ENCODE measurements at places on chromosomes 16 and 17.
A peak's percentile ranks its signal among the peaks of the same experiment; 100 is the strongest.

DNA sequence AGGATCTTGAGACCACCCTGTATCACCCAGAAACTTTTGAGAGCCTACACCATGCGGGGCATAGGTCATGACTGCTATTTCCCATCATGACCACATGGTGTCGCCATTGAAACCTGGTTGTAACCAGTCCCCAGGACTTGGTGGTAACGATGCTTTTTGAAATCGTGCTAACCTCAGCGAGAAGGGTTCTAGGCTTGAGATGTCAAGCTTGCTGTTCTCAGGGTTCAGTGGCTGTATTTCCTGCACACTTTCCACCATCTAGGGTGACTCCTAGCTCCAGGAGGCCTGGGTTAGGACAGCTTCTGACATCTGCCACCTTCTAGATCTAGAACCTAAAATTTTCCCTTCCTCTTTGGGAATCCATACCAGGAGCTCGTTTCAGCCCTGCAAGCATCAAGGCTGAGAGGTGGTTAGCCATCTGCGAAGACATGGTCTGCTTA is 13.0 kb upstream of the SPNS3 start:
- DNase-seq: peak; percentile 47

GRCh38 chr16:12162151-12162985 is 185.8 kb downstream of the SNX29 start:
- no peak for DNase-seq

- DNase-seq: no peak
Measured at GRCh38 chr17:48472411-48473281, 42.6 kb upstream of the SKAP1 start.

DNA sequence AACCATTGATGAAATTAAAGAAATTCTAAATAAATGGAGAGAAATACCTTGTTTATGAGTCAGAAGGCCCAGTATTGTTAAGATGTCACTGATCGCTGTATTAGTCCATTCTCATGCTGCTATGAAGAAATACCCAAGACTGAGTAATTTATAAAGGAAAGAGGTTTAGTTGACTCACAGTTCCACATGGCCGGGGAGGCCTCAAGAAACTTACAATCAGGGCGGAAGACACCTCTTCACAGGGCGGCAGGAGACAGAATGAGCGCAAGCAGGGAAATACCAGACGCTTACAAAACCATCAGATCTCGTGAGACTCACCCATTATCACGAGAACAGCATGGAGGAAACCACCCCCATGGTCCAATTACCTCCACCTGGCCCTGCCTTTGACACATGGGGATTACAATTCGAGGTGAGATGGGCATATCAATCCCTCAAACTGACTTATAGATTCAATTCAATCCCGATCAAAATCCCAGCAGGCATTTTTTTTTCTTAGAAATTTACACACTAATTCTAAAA is 157.2 kb downstream of the ENGASE start:
- DNase-seq: no peak

- DNase-seq: no peak
Measured at GRCh38 chr17:50687200-50688066, 20.3 kb downstream of the ANKRD40 start.

DNA sequence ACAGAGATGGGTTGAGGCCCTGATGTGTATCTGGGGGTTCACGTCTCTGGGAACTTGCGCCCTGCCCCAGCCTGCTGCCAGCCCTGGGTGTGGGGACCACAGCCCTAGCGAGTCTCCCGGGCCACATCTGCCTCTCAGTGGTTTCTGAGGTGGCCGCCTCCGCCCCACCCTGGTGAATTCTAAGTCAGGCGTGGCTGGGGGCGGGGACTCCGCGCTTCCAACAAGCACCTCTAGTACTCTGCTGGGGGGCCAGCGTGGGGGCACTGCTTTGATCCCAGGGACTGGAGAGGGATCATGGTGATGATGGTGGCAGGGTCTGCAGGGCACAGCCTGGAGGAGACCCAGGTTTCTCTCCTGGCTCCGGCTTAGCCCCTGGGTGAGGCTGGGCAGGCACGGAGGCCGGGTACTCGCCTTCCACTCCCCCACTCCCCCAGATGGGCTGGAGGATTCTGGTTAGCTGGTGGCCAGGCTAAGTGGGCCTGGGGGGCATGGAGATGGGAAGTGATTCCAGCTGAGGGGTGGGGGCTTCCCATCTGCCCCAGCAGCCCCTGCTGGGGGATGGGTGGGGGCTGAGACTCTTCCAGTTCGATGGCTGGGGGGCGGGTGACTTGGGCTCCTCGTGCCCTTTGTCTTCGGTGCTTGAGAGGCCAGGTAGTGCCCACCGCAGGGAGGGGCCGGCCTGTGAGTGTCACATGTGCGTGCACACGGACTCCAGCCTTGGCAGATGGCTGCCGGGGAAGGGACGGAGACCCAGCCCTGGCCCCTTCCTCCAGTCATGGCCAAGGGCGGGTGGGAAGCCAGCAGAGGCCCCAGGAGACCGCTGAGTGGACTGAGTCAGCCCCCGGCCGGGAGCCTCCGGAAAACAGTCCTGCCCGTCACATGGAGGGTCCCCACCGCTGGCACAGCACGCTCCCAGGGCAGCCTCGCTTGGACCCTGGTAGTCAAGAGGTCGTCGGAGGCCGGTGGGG is 3.9 kb downstream of the GLIS2 start:
- DNase-seq: peak; percentile 46

- no peak for DNase-seq
Measured at GRCh38 chr17:35875072-35875799, 4.9 kb downstream of the CCL5 start.

DNA sequence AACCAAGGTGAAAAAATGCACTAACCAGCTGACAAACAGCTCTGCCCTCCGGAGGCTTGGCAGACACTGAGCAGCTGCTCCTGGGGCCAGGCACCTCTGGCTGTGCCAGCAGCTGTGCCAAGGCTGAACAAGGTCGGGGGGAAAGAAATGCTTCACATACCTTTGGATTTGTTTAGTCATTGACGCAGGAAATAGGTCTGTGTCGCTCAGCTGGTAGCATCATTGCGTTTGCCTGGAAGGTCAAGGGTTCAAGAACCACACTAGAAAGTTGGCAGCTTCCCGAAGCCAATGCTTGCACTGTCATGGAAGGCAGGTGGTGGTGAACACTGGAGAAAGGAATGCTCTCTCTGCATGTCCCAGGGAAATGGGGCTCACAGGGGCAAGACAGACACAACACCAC is 63.5 kb downstream of the PCTP start:
- no peak for DNase-seq

DNA sequence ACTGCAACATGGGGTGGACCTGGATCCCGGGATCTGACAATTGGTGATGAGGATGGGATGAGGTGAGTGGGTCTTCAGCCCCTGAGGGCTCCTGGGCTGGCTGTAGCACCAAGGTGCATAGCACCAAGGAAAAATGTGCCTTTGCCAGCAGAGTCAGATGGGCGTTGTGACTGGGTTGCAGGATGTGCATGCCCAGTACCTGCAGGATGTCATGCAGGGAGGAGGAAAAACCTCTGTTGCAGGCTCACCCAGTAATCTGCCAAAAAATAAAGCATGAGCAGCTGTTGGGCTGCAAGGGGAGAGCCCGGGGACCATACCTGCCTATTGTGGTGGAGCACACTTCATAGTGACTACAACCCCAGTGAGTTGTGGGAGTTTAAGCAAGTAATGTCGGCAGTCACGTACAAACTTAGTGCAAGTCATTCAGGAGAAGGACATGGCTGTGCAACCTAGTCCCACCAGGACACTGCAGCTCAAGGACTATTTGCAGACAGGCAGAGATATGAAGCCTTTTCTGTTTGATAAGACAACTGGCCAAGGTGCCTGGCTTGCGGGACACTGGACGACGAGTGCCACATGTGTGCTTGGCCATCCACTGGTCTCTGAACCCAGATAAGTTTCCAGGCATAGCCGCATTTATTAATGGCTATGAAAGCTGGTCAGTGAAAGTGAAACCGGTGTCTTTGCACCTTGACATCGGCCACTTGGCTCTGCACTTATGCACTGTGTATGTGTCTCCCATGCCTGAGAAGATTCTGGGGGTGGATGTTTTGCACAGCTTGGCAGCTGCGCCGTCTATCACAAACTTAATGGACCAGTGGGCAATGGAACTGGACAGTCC is 499.8 kb downstream of the KCNJ2 start:
- DNase-seq: no peak

- DNase-seq: no peak
Measured at GRCh38 chr17:75115555-75115954, 5.8 kb downstream of the ARMC7 start.

DNA sequence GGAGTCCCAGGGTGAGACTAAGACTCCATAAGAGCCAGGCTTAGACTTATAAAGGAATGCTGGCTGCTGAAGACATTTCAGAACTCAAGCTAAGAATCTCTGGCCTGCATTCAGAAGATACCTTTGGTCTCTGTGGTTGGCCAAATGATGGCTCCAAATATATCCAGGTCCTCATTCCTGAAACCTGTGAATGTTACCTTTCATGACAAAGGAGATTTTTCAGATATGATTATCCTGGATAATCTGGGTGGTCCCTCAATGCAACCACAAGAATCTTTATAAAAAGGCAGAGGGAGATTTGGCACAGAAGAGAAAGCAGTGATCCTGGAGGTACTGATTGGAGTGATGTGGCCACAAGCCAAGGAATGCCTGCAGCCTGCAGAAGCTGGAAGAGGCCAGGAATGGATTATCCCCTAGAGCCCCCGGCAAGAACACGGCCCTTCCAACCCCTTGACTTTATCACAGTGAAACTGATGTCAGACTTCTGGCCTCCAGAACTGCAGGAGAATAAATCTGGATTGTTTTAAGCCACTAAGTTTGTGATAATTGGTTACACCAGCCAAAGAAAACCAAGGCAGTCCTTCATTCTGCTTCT is 253.3 kb downstream of the SLC39A11 start:
- DNase-seq: no peak

DNA sequence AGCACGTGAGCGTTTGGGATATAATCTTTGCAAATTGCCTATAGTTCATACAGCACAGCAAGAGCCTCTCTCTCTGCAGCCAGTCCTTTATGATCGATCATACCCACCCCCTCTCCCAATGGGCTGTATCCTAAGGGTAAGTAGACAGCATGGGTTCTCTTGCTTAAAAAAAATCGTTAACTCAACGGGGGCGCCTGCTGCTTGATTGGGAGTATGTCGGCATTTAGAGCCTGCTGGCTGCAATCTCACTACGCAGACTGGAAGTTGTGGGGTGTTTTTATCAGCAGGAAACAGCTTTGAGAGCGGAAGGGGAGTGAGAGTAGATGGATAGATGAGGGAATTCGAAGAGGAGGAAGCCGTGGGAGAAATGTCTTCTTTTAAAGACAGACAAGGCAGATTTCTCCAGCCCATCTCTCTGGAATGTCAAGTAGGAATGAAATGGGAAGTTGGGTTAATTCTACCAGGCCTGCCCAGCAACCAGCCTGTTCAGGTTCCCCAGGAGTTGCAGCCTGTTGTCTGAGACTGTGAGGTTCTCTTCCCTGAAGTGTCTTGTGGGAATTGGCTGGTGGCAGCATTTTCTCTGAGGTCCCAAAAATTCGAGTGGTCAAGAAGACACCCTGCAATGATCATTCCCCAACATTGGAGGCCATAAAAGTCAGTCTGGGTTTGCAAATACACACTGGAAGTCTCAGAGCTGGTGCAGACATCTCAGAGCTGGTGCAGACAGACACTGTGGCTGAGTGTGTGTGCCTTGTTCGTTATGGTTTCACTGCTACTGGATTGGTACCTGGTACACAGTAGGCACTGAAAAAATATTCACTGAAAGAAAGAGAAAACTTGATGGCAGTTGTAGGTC is 65.6 kb downstream of the PRKCB start:
- no peak for DNase-seq

- no peak for DNase-seq
Measured at GRCh38 chr17:1469231-1469852, 13.3 kb upstream of the CRK start.

- no peak for DNase-seq
Measured at GRCh38 chr16:4826980-4827379, 20.1 kb downstream of the GLYR1 start.

DNA sequence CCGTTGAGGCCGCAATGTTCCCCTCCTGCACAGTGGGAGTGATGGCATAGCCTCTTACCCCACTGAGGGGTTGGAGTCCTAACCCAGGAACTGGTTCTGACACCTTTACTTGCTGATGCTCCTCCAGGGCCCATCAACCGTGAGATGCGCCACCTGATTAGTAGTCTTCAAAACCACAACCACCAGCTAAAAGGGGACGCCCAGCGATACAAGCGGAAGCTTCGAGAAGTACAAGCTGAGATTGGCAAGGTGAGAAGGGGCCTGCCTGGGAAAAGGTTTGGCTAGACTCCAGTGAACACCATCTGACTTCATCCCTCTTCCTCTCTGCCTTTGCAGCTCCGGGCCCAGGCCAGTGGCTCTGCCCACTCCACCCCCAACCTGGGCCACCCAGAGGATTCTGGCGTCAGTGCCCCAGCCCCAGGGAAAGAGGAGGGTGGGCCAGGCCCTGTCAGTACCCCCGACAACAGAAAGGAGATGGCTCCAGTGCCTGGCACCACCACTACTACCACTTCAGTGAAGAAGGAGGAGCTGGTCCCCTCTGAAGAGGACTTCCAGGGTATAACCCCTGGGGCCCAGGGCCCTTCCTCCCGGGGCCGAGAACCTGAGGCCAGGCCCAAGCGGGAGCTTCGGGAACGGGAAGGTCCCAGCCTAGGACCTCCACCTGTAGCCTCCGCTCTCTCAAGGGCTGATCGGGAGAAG is 5.8 kb downstream of the RNF40 start:
- DNase-seq: no peak

- no peak for DNase-seq
Measured at GRCh38 chr16:6708576-6709215, 623.9 kb upstream of the RBFOX1 start.

- DNase-seq: no peak
Measured at GRCh38 chr17:6576038-6576785, 19.9 kb upstream of the PITPNM3 start.

DNA sequence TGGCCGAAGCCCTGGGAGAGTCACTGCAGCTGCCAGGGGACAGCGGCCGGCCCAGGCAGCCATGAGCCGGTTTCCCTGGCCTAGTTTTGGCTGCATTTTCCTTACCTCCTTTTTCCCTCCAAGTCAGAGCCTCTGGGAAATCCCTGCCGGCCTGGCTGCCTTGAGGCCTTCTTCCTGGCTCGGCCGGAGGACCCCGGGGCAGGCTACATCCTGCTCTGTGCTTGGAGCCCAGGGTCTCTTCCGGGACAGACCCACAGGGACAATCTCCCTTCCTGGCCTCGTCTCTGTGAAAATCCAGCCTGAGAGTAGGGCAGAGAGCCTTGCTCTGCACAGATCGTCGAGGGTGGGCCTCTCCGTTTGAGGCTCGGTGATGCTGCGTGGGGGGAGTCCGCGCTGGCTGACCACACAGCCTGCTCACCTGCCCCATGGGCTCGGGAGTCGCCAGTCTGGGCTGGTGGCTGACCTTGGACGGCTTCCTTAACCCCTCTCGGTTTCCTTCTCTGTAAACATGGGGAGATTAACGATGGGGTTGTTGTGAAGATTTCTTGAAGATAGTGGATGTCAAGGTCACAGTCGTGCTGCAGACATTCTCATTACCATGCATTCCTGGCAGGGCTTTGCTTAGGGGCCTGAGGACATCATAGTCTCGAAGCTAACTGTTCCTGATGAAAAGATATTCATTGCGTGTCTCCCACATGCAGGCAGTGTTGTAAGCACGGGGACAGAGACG is 34.8 kb upstream of the CIBAR2 start:
- no peak for DNase-seq

- no peak for DNase-seq
Measured at GRCh38 chr17:78873519-78874340, 29.3 kb downstream of the CEP295NL start.

- peak; percentile 74 for DNase-seq
Measured at GRCh38 chr17:78748730-78749317, 33.2 kb downstream of the CYTH1 start.

GRCh38 chr16:68713361-68713760 is 23.7 kb upstream of the CDH1 start:
- DNase-seq: no peak

- no peak for DNase-seq
Measured at GRCh38 chr17:63419398-63419797, 26.7 kb downstream of the CYB561 start.

GRCh38 chr17:9283909-9284308 is 262.6 kb downstream of the NTN1 start:
- DNase-seq: no peak

Data from activated CD4-positive, alpha-beta T cell treated with anti-CD3 and anti-CD28 coated beads, Interleukin-2, amount 50 U/mL, for 1 hour (primary cell).